ENCODE measurements at places on chromosomes 2 and 18. TPM values are rescaled to one million over a fixed set of nuclear protein-coding genes. Genes with fewer than 3 reads are reported as not detected.

- no peak for ATAC-seq
Observed at GRCh38 chr2:112906276-112906675, 4.7 kb upstream of the IL37 start.

DNA sequence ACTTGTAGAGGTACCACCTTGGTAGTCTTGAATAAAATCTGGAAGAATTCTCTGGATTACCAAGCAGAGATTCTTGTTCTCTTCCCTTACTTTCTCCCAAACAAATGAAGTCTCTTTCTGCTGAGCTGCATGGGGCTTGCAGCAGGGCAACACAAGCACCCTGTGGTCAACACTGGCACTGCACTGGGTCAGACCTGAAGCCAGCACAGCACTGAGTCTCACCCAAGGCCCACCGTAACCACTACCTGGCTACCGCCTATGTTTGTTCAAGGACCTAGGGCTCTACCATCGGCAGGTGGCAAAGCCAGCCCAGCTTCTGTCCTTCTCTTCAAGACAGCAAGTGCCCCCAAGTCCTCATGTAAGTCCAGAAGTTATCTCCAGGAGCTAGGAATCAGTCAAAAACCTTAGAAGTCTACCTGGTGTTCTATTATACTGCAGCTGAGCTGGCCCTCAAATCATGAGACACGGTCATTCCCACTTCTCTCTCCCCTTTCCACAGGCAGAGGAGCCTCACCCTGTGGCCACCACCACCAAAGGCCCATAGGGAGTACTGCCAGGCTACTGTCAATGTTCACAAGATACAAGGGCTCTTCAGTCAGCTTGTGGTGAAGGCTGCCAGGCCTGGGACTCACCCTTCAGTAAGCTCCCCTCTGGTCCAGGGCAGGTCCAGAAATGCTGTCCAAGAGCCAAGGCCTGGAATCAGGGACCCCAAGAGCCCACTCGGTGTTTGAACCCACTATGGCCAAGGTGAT, 18.4 kb downstream of the VPS54 start:
- peak; percentile 40 for ATAC-seq

DNA sequence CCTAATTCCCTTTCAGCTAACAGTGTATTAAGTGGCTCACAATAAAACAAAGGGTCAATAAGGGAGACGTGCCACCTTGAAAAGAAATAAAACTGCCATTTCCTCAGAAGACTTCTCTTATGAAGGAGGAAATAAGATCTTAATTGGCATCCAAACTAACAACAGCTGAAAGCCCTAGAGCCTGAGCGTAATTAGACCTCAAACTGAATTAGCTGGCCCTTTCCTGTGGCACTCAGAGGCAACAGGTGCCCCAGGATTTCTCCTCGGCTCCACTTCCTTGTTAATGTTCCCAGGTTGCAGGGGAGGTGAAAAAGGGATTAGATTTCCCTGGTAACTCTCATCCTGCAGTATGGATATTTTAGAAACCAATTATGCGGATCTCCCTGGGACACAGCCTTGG, 804.3 kb downstream of the DCDC2C start:
- ATAC-seq = no peak

DNA sequence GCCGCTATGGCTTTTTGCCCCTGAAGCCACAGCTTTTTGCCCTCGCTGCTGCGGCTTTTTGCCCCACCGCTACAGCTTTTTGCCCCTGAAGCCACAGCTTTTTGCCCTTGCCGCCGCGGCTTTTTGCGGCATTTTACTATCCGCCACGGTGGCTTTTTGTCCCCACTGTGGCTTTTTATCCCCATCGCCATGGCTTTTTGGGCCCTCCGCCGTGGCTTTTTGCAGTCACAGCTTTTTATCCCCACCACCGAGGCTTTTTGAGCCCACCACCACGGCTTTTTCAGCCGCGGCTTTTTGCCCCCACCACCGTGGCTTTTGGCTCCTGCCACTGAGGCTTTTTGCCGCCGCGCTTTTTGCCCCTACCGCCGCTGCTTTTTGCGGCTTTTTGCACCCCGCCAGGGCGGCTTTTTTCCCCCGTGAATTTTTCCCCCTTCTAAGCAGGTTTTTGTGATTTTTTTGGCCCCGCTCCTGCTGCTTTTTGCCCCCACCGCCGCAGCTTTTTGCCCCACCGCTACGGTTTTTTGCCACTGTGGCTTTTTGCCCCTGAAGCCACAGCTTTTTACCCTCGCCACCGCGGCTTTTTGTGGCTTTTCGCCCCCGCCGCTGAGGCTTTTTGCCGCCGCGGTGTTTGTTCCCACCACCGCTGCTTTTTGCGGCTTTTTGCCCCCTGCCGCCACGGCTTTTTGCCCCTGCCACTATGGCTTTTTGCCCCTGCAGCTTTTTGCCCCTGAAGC, 2797.2 kb upstream of the TEKT4 start:
- ATAC-seq = no peak

- no peak for ATAC-seq
Observed at GRCh38 chr2:186820303-186820702, 28.7 kb downstream of the ZSWIM2 start.

GRCh38 chr2:57880967-57881366, 165.6 kb upstream of the VRK2 start:
- no peak for ATAC-seq

- no peak for ATAC-seq
Observed at GRCh38 chr2:144330951-144331673, 188.8 kb downstream of the ZEB2 start.

DNA sequence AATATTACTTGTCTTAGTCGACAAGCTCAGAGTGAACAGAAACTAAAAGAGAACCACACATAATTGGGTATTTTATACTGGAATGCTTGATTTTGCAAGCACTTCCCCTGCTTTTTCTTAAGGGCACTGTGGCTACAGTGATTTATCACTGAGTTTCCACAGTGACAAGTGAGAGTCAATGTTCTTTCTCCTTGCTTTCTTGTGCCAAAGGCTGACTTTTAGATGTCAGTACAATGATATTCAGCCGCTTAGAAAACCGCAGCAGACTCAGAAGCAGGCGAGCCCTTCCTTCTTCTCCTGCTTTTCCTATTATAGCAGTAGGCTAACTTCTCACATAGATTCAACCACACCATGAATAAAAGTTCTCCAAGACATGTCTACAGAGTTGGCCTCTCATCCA, 1603.6 kb upstream of the NXPH2 start:
- no peak for ATAC-seq

DNA sequence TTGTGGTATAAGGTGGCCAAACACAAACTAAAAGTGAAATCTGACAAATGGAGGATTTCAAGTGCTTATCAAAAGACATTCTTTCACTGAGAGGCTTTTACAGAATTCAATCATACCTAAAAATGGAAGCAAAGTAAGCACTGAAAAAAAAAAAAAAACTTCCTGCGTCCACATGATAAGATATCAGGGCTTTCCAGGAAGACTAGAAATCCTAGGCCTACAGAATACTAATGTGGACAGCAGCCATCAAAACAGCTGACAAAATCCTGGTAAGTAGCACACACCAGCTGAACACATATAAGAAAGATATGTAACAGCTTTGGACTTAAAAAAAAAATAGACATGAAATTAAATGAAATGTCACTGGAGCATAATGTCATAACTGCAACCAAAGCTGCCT, 178.2 kb downstream of the SUCLG1 start:
- no peak for ATAC-seq

The DIPK1C gene
- not detected for total RNA-seq

The TCF23 gene
- not detected for total RNA-seq

The KIF1A gene
- 0.12 TPM for total RNA-seq

The COLEC12 gene
- 0.68 TPM for total RNA-seq

All from esophagus mucosa (tissue), 1 donor.